ENCODE measurements at places on chromosomes 2 and 18.

DNA sequence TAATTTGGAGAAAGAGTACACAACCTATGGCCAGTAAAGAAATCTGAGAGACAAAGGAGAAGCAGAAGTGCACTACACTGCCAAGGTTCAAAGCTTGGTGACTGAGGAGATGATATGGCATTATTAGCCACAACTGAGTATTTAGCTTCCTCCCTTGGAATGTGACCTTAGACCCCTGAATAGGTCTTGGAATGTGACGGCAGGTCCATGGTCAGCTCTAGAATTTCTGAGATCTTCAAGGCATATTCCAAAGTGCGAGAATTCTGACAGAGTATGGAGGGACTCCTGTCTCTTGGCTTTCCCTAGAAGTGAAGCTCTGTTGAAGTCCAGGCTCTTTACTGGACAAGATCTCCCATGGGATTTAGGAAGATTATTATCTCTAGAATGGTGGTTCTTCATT, 130.0 kb upstream of the FN1 start:
- DNase-seq, result no peak

- no peak for DNase-seq
Measured at GRCh38 chr2:163990541-163990940, 254.7 kb upstream of the FIGN start.

- DNase-seq, result no peak
Measured at GRCh38 chr2:63424329-63425078, 163.8 kb downstream of the WDPCP start.

- no peak for DNase-seq
Measured at GRCh38 chr18:59535055-59535454, 162.2 kb downstream of the CCBE1 start.

- no peak for DNase-seq
Measured at GRCh38 chr2:113848758-113849415, 41.0 kb upstream of the ACTR3 start.

GRCh38 chr18:73597832-73598615, 549.6 kb downstream of the FBXO15 start:
- no peak for DNase-seq

DNA sequence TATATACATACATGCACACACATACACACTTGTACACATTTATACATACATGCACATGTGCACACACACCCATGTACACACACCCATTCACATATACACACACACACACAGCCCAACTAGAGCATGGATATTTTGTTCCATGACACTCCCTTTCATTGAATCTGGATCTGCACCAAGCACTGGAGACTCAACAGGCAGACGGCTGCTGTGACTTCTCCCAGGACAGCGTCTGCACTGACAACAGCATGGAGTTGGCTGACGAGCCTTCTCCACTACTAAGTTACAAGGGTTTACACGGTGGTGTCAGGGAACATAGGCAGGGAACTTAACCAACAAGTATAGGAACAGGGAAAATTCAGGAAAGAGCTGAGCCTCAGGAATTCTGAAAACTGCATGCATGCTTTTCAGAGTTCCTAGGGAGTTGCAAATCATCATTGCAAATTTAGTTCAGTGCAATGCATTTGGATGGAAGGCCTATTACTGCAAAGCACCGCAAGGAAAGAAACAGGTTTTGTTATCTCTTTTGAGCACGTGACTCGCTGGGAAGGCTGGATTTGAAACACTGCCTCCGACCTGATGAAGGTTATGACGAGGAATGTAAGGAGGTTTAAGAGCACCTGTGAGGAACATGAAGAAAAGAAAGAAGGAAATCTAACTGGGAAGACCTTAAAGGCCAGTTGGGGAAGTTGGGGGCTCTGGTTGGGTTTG, 35.9 kb downstream of the TMEM18 start:
- no peak for DNase-seq
